Activated CD4-positive, alpha-beta T cell treated with anti-CD3 and anti-CD28 coated beads, Interleukin-2, amount 50 U/mL, for 48 hours (primary cell): ENCODE measurements at places on chromosomes 6 and 20.
A peak's percentile ranks its signal among the peaks of the same experiment; 100 is the strongest.

DNA sequence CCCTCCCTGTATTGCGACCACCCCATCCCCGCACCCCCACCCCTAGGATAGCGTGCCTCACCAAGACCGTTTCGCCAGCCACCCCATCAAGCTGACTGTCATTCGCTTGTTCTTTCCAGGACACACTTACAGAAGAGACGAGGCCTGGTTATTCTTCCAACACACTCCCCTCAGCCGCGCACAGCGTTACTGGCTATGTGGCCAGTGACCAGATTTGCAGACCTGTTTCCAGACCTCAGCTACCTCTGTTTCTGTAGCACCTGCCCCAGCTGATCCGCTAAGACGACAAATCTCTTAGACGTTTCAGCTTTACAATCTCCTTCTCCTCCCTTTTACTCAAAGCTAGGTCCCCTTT, 26.1 kb downstream of the HLA-F start:
- peak; percentile 27 for DNase-seq

DNA sequence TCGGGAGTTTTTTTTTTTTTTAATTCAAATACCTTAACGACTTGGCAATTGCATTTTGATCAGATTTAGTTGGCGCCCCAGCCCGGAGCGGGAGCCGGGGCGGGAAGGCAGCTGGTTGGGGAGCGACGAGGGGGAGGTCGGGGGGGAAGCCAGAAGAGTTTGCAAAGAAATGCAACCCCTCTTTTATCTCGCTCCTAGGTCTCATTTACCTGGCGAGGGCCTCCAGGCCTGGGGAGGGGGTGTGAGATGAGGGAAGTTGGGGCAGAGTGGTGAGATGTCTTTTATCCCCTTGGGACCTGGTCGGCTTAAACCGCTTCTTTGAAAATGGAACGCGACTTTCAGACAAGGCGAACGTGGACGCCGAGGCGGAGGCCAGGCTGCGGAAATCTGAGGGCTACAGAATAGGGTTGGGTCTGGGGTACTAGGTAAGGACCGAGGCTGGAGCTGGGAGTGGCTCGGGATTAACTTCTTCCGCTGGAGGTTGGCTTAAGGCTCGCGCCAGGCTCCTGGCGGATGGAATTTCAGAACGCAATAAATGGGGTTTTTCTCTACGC, 40.3 kb downstream of the NCR2 start:
- no peak for DNase-seq

GRCh38 chr6:132344811-132345210, 56.5 kb downstream of the MOXD1 start:
- DNase-seq: no peak

DNA sequence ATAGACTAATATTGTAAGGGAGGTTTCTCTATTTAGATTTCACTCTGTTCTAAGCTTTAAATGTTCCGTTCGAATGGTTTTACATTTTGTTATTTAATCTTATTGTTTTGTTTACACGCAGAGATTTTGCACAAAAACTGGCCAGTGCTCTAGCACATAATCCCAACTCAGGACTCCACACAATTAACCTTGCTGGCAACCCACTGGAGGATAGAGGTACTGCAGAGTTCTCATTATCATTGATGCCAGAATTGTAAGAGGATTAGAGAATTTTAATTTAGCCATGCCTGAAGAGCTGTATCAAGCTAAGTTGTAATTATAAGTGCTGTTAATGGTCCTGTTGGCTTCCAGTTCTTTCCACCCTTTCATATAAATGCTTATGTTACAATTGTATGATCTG, 179.7 kb upstream of the SCGN start:
- DNase-seq: no peak

- no peak for DNase-seq
These were observed 49.7 kb upstream of the TIAM2 start for GRCh38 chr6:154945271-154945890.

DNA sequence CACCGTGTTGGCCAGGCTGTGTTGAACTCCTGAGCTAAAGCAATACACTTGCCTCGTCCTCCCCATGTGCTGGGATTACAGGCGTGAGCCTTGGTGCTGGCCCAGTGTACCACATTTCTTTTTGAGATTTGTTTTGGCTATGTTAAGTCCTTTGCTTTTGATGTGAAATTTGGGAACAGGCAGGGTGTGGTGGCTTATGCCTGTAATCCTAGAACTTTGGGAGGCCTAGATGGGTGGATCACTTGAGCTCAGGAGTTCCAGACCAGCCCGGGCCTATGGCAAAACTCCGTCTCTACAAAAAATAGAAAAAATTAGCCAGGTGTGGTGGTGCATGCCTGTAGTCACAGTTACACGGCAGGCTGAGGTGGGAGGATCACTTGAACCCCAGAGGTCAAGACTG, 40.2 kb downstream of the GINS1 start:
- DNase-seq: no peak

DNA sequence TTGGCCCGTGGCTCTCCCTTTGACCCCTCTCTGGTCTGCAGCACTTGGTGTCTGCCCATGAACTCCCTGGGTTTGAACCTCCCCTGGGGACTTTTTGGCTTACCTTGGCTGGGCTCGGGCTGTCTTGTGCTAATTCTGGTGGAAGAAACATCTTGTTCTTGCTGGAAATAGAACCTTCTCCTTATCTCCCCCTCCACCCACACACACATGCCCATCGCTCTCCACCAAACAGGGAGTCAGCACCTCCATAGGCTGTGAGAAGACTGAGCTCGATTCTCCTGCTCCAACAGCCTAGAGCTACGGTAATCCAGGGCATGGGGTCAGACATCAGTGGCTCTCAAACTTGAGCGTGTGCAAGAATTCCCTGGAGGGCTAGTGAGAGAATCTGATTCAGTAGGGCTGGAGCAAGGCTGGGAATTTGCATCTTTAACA, 114.4 kb upstream of the SLC22A23 start:
- no peak for DNase-seq
